ENCODE measurements at places on chromosomes 11 and 22.

- no peak for DNase-seq
Observed at GRCh38 chr22:44127356-44127755, 53.4 kb upstream of the PARVG start.

DNA sequence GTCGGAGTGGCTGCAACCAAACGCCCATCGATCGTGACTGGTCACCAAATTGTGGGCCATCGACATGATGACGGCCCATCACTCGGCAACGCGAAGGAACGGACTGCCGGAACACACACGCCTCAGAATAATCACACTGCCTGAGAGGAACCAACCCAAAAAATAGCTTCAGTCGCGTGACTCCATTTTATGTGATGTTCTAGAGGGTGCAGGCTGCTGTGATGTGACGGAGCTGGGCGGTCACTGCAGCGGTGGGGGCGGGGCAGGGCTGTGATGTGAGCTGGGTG, 174.6 kb downstream of the CTTN start:
- DNase-seq: no peak

GRCh38 chr11:7617032-7617431, 56.3 kb downstream of the CYB5R2 start:
- DNase-seq: no peak

DNA sequence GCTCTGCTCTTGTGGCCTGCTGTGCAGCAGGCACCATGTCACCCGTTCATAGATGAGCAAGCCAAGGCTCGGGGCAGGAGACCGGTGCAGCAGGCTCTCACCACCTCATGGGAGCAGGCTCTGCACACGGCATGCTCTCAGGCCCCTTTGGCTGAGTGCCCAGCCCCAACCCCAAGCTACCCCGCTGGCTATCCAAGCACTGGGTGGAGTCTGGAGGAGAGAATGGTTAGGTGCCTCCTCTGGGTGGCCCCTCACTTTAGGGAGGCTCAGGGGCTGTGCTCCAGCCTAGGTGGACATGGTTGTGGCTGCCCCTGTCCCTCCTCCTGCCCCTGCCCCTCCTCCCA, 199.9 kb downstream of the IGLL1 start:
- no peak for DNase-seq

DNA sequence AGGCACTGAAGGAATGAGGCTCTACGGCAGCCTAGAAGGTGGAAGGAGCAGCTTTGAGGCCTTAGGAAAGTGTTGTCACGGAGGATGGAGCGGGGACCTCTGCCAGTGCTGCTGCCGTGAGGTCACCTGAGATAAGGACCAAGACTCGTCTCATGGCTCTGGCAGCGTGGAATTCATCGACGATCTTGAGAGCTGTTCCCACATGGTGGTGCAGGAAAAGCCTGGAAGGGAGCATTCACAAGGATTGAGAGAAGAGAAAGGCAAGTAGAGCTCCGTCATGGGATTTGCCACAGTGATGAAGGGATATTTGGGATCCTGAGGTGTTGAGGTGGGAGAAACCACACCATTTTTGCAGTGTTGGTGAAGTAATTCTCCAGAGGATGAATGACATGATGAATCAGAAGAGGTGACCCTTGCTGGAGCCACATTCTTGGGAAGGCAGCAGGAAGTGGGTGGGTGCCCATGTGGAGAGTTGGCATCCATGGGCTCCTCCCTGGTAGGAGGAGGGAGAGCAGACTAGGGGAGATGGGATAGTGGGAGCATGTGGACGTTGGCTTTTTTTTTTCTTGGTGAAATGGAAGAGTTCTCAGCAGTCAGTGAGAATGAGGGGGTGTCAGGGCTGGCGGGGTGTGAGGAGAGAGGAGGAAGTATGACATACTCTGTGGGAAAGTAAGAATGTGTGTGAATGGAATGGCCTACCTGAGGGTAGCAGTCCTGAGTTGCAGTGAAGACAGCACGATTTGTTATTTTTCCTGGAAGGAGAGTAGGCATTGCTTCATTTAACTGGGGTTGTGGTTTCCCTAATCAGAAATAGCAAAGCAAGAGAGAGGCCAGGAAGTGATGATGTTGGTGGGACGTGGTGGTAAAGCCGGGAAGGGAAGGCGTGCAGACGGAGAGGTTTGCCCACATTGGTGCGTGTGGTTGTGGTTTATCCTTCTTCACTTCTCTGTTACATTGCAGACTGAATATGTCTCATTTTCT, 11.1 kb downstream of the PPP6R3 start:
- DNase-seq: peak; percentile 25

DNA sequence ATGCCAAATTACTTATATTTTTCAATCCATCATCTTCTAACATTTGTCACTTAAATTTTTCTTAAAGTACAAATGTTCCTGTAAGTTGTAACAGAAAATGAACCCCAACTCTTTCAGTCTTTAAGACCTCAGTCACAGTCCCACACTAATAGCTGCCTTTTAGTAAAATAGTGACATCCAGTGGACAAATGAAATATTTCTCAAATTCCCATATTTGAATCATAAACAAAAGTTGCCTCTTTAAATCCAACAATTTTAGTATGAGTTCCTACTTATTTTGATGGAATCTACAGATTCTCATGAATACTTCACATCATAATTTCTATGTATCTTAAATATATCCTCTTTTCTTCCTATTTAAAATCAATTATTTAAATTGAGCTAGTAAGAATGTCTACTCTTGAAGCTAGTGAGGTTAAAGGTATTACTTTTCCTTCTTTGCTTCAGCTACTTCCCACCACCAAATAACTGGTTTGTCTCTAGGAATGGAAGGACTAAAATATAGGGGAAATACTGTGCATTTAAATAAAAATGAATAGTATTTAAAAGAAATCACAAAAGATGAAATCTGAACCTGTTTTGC, 9.2 kb downstream of the LIN7C start:
- DNase-seq: peak; percentile 31

DNA sequence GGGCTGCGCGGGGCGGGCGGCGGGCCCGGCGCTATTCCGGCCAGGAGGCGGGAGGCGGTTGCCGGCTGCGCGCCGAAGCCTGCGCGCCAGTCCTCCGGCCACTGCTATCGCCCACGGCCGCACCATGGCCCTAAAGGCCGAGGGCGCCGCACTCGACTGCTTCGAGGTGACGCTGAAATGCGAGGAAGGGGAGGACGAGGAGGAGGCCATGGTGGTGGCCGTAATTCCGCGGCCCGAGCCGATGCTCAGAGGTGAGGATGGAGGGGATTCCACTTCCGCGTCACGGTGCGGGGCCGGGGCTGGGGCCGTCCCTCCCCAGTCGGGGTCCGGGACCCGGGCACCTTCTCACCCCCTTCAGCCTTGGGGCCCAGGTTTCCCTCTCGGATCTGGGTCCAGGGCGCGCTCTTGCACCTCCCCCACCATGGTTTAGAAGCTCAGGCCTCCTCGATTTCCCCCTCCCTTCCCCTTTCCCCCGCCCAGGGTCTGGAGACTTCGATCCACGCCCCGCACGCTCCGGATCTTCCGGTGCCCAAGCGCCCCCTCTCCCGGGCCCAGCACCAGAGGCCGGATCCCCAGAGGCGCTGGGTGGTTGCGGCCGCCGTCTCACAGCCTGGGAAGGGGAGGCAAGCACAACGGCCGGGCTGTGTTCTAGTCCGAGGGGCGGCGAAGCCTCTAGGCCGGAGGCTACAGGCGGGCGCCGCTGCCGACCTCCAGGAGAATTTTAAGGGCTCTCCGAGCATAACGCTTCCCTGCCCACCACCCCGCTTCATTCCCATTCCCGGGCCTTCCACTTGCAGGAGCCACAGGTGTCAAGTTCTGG, 517 bp downstream of the SPINDOC start:
- DNase-seq: peak; percentile 39

DNA sequence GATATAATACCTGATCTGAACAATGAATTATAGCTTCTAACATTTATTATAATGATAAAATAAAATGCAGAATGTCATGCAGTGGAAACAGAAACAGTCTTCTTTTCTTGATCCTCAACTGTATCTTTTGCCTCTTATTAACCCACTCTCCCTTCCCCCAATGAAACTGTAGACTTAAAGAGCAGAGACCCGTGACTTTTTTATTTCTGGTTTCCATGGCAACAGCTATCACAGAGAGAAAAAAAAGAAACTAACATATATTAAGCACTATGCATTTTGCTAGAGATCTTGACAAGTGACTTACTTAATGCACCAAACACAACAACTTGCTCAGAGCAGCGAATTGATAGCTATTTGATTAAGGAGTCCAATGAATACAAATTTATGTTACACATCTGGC, 69.3 kb downstream of the RAB38 start:
- no peak for DNase-seq

- no peak for DNase-seq
Observed at GRCh38 chr11:73280626-73281025, 8.5 kb downstream of the P2RY6 start.

- DNase-seq: peak; percentile 67
Observed at GRCh38 chr11:2943711-2944118, 14.5 kb upstream of the PHLDA2 start.

- DNase-seq: no peak
Observed at GRCh38 chr11:101453682-101454081, 130.1 kb downstream of the TRPC6 start.

- DNase-seq: no peak
Observed at GRCh38 chr11:73291781-73292524, 16.1 kb upstream of the ARHGEF17 start.

DNA sequence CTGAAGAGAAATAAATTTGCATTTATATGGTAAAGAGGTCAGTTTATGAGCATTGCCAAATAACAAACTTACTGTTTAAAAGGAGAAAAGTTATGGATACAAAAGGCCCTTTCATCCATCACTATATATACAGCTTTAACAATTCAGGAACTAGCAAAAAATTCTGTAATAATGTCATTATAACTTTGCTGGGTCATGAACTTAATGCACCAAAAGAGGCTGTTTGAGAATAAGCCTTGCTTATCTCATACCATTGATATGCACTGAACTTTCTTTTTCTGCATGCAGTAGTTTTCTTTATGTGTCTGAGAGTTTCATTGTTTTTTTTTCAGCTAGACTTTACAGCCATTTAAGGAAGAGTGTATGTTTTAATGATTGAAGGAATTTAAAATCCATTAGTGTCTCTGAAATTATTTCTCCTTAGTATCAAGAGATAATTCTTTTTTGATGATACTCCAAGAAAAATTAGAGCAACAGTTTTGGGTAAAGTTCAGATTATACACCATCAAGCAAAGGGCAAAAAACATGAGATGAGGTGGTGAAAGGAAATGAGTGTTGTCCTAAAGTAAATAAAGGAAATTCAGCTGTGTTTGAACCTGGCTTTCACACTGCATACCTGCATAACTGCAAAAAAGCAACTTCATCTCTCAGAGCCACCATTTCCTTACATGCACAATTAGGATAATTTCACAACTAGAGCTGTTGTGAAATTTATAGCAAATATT, 188.2 kb upstream of the ANO3 start:
- DNase-seq: no peak

DNA sequence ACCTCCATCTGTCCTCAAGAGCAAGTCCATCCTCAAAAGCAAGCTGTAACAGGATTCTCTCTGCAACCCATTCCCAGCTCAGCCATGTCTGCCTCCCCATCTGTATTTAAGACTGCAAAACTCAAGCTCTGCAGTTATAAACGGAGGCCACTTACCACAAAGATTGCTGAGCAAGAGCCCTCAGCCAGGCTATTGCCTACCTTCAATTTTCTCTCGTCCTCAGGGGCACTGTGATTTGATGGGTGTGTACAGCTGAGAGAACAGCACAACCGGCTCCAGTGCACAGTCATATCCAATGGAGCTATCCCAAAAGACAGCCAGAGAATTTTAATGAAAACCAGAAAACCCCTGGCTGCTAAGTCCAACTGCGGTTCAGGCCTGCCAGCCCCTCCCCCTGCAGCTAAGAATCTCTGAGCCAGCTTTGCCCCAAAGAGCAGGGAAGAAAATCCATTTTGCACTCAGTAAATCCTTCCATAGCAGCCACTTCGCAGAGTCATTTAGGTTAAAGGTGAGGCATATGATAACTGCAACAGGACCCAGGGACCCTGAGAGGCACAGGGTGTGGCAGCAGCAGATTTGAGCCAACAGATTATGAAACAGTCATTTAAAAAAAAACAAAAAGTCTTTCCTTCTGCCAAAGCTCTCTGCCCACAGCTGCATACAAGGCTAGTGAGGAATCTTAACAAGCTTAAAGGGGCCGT, 37.6 kb downstream of the RAB30 start:
- DNase-seq: peak; percentile 7

DNA sequence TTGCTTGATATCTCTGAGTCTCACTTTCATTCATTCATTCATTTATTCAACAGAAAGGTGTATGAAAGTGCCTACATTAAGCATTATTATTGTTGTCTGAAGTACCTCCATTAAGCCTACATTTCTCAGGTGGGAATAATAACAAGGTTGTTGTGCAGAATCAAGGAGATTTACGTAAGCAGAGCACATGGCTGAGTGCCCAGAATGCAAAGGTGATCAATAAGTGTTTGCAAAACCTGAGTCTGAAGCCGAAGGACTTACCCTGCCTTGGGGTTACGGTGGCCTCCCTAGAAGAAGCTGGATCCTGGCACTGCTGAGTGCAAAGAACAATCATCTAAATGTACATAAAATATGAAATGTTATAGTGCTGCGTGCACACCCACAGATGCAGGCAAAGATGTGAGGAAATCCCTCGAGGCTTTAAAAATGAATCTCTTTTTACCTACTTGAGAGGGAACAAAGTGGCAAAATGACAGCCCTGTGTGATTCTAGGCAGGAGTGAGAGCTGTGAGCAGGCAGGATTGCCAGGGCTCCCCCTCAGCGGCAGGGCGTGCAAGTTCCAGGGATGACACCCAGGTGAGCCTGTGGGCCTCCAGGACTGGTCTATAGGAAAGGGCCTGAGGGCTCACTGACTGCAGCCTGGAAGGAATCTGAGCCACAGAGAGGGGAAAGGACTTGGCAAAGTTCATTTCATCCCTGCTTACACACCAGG, 133.1 kb upstream of the TBCEL start:
- DNase-seq: no peak

GRCh38 chr11:99370549-99371216, 349.9 kb downstream of the CNTN5 start:
- no peak for DNase-seq

DNA sequence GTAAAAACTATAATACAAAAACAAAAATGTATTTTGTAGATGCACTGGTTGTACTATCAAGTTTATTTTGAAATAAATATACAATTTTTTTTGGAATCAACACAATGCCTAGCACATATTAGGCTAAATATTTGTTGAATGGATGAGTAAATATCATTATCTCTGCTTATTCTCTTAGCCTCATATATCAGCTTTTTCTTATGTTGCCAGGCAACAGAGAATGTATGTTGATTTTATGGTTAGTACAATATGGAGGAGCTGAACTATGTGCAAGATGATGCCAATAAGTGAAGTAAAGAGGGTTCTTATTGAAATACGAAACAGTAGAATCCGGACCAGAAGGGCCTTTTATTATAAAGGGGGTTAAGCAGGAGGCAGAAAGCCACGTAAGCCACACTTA, 94.9 kb downstream of the FAR1 start:
- DNase-seq: no peak
